Stimulated activated CD4-positive, alpha-beta T cell treated with anti-CD3 and anti-CD28 coated beads, TNF-alpha, amount 100 ng/mL, for 24 hours (primary cell): ENCODE measurements at places on chromosomes 11 and 22.

GRCh38 chr11:126930091-126930841 lies 70.3 kb downstream of the KIRREL3 start:
- DNase-seq: no peak

- DNase-seq: no peak
These were observed 11.6 kb upstream of the GPHA2 start for GRCh38 chr11:64947208-64947814.

- DNase-seq: no peak
These were observed 283.1 kb upstream of the CCDC90B start for GRCh38 chr11:83569134-83569805.

GRCh38 chr11:120331301-120331996 lies 4.8 kb upstream of the ARHGEF12 start:
- no peak for DNase-seq

- no peak for DNase-seq
These were observed 18.9 kb upstream of the EFCAB6 start for GRCh38 chr22:43830931-43831560.

DNA sequence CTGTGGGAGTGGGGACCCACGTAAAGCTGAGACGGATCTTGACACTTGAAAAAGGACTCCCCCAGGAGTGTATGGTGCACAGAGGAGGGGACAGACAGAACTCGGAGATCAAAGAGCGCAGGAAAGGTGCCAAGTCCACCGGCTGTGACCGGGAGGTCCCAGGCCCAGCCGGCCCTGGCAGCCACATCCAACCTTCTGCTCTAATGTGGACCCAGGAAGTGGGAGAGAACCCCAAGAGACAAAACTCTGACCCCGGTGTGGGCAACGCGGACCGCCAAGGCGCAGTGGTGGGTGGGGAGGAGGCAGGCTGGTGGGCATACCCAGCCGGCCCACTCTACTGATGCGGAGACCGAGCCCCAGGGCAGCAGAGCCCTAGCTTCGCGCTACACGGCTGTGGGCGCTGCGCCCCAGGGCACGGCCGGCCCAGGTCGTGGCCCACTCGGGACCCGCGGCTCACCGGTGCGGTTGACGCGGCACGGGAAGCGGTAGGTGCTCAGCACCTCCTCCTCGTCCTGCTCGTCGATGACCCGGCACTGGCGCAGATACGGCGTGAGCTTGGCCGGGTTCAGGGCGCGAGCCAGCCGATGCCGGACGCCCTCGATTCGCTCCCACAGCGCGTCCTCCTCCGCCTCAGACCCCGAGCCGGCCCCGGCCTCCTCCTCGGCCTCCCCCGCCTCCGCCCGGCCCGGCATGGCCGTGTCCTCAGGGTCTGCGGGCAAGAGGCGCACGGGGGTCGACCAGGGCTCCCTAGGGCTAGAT lies 527 bp downstream of the CARD10 start:
- no peak for DNase-seq

- no peak for DNase-seq
These were observed 51.6 kb downstream of the SMIM38 start for GRCh38 chr11:69207165-69207889.

- no peak for DNase-seq
These were observed 218.8 kb downstream of the HIPK3 start for GRCh38 chr11:33475993-33476392.

DNA sequence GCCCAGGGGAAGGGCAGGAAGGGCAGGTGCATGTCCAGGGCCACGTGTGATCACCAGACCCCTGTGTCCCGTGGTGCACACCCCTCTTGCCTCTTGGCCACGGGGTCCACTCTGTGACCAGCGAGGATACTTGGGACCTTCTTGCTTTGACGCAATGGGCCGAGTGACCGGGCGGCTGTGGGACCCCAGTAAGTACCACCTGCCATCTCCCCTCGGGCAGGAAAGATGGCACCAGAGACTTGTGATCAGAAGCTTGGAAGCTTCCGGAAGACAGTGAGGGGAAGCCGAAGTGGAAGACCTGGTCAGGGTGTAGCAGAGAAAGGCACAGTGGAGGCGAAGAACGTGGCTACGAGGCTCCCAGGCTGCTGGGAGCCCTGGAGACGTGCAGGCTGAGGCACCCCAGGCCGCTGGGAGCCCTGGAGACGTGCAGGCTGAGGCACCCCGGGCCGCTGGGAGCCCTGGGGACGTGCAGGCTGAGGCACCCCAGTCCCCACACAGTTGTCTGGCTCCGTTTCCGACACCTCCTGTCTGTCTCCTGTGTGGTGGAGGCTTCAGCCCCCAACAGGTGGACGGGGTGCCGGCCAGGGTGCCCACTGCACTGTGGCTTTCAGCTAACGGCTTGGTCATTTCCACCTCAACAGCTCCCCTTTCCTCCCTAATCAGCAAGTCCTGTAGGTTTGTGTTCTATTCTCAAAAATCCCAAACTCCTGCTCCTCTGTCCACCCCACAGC lies 663.5 kb downstream of the BRD1 start:
- no peak for DNase-seq

DNA sequence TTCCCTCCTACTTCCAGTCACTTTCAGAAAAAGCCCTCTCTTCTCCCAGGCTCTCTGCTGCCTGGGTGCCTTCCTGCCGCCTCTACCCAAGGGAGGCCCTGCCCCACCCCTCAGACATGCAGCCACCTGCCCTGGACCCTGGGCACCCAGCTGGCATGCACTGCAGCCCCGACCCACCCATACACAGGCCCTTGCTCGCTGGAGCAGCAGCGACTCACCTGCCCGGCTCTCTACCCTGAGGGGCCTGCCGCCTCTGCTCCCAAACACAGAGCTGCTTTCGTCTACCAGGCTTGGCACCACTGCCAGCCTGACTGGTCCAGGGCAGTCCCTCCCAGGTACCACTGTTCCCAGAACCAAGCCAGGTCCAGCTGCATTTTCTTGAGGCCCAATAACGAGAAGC lies 1.2 kb upstream of the TSSK2 start:
- DNase-seq: no peak

- peak; percentile 90 for DNase-seq
These were observed 4.5 kb upstream of the NCF4 start for GRCh38 chr22:36856121-36856791.

DNA sequence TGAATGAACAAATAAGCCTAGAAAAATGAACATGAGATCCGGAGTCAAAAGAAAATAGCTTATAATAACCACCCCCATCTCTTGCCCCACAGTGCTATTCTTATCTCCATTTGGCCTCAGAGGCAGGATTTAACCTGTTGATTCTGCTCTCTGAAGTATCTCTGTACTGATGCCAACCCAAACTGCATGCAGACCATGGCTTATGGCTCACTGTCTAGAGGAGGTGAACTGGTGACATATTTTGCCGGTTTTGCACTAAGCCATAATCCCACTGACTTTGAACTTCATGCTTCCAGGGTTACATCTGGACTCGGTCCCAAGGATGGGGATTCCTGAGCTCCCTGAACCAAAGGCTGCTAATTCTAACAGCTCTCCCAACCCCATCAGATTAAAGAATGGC lies 397.1 kb downstream of the TENM4 start:
- DNase-seq: no peak

DNA sequence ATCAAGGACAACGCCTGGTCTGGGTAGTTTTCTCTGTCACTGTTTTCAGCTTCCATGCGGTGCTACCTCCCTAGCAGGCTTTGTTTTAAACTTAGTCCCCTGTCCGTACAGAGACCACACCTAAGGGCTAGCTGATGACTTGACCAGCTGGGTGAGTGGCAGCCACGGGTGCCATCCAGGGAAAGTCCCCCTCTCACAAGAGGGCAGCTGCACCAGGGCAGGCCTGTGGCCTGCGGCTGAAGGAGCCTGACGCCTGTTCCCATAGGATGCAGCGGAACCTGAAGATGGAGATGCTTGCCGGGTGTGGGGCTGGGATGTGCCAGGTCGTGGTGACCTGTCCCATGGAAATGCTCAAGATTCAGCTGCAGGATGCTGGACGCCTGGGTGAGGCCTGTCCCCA lies 19.9 kb downstream of the SLC25A18 start:
- no peak for DNase-seq

GRCh38 chr22:47152938-47153337 lies 390.5 kb downstream of the TBC1D22A start:
- no peak for DNase-seq

DNA sequence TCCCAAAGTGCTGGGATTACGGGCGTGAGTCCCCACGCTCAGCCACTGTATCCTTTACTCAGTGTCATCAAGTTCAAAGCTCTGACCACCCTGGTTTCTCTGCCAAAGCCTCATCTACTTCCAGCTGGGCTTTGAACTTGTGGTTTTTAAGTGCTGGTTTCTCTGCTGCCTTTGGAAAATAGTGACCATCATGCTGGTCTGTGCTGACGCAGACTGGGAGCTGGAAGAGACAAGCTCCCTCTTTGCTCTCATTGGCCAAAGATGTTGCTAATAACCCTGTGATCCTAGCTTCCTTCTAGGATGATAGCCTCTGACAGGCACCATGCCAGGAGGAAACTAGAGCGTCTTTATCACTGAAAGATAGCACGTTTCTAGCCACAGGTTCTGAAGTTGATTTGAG lies 62.4 kb downstream of the ALX4 start:
- no peak for DNase-seq

- peak; percentile 59 for DNase-seq
These were observed 27.1 kb upstream of the TMA7B start for GRCh38 chr22:39932918-39933649.

DNA sequence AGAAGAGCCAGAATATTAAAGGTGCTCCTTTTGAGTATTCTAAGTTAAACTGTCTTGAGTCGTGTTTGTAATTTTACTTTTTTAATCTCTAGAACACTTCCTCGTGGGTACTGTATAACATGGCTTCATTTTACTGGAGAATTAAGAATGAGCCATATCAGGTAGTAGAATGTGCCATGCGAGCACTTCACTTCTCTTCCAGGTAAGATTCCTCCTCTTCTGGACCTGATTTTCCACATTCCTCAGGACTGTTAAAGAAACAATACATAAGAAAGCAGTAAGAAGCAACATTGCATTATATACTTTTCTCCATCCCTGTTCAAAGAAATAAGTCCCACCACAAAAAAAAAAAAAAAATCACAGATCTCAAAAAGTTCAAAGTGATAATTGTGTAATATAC lies 37.9 kb downstream of the TTC17 start:
- no peak for DNase-seq

DNA sequence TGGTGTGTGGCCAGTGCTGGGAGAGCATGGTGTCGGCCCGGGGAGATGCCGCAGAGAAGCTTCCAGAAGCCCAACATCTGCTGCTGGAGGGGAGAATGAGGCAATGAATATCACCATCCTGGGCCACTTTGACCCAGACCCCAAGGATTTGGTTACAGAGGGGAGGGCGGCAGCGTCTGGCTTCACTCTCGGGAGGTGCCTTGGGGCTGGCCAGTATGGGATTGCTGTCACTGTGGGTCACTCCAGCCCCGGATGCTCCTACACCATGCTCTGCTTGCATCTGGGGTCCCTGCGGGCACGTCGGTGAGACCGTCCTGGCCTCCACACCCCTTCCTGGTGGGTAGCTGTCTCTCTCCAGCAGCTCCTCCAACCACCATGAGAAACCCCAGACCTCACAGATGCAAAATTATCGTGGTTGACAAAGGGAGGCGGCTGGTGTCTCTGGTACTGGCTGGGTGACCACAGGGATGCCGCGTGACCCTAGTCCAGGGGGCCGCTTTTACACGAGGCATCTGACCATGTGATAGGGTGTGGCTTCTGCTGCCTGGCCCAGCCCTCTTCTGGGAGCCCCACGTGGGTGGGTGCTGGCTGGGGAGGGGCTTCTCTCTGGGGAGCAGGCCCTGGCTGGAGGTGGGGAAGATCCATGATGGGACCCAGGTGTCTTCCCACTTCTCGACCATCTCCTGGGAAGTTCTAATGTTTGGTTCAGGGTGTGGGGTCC lies 5.7 kb downstream of the KCNQ1 start:
- no peak for DNase-seq

GRCh38 chr11:85784480-85785265 lies 26.3 kb downstream of the SYTL2 start:
- no peak for DNase-seq

DNA sequence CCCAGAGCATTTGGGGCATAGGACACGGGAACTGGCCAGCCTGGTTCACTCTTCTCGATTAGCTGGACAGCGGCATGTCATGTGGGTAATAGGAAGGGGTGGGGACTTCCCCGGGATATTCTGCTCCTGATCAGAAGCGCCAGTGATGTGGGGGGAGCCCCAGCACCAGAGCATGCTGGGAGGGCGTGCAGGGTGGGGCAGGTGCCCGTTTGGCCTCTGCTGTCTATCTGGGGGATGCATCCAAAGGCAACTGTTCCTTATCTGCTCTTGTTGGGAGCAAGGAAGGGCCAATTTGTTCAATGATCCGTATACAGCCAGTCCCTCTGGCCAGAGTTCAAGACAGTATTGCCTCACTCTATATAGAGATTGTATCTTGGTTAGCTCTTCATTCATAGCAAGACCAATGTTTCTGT lies 43.6 kb downstream of the PPARA start:
- DNase-seq: no peak

GRCh38 chr11:104657083-104657482 lies 241.2 kb downstream of the CASP12 start:
- no peak for DNase-seq
